ENCODE measurements at places on chromosomes 1 and 21.

GRCh38 chr21:26238646-26239045, 68.1 kb upstream of the APP start:
- DNase-seq: no peak

DNA sequence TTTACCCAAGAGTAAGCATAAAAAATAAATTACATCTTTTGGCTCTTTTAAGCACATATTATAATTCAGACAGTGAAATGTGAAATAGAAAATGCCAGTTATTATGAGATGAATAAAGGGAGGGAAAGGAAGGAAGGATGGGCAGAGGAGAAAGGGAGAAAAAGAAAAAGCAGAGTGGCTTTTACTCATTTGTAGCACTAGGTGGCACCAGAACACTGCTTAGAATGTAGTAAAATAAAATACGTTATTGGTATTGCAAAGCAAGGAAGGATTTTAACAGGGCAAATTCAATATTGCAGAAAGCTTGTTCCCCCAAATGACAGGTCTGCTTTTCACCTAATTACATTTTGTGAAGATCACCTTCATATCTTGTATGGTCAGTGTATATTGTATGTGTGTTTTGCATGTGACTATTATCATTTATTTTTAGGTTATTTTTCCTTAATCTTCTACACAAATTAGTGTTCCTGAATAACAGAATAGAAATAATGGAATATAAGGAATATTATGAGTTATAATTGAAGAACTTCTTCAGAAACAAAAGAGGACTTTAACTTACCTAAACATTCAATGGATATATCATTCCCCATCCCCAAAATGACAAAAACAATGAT, 9.1 kb upstream of the PCNX2 start:
- DNase-seq: no peak

GRCh38 chr1:218670875-218671274, 325.7 kb downstream of the TGFB2 start:
- no peak for DNase-seq

- no peak for DNase-seq
These were observed 6.2 kb upstream of the ANKRD65 start for GRCh38 chr1:1427106-1427819.

DNA sequence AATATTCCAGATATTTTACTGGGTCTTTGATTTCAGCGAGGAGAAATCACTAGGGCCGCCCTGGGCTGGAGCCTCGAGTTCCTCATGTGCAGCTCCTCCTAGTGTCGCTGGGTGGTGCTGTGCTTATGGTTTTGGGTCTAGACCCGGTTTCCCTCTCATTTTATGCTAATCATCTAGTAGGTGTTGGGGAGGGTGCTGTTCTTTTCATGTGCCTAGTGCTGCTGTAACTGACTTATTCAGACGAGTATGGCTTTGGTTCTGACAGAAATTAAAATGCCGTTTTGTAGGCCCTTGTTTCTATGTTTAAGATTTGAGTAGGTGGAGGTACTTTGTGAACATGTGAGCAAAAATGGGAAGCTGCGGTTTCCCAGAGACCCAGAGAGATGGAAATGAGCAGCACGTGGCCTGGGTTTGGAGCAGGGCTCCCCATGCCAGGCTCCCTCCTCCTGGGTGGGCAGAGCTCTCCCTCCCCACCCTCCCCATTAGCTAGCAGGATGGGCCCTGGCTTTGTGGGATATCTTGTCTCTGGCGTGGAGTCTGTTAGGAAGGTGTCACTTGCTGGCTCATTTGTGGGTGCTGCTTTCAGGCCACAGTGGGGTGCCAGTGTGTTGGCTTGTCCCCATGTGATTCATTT, 74.0 kb upstream of the GPR88 start:
- peak; percentile 57 for DNase-seq

DNA sequence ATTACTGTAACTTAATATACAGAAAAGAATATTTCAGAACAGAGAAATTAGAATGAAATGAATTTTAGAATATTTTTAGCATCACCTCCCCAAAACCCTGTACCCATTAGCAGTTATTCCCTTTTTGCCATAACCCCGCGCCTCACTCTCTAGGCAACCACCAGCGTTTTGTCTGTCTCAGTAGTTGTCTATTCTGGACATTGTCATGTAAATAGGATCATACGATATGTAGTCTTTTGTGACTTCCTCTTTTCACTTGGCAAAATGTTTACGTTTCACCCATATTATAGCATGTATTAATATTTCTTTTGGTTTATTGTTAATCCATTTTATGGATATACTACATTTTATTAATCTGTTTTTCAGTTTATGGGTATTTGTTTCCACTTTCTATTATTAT, 24.9 kb downstream of the SOAT1 start:
- DNase-seq: no peak

DNA sequence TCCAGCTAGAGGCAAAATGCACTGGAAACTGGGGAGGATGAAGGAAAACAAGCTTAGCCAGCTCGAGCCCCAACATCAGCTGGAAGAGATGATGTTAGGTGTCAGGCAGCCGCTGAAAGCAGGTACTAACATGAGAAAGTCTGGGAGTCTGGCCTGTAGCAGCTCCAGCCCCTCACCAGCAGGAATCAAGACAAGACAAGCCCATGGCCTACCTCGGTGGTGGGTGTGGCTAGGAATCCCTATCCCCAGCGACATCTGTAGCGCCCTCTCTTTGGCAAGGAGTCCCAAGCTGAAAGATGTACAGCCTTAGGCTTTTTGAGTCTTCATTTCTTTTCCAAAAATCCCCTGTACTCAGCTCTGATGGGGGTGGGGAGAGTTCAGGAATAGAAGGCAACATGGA, 2.6 kb downstream of the DLGAP3 start:
- no peak for DNase-seq

DNA sequence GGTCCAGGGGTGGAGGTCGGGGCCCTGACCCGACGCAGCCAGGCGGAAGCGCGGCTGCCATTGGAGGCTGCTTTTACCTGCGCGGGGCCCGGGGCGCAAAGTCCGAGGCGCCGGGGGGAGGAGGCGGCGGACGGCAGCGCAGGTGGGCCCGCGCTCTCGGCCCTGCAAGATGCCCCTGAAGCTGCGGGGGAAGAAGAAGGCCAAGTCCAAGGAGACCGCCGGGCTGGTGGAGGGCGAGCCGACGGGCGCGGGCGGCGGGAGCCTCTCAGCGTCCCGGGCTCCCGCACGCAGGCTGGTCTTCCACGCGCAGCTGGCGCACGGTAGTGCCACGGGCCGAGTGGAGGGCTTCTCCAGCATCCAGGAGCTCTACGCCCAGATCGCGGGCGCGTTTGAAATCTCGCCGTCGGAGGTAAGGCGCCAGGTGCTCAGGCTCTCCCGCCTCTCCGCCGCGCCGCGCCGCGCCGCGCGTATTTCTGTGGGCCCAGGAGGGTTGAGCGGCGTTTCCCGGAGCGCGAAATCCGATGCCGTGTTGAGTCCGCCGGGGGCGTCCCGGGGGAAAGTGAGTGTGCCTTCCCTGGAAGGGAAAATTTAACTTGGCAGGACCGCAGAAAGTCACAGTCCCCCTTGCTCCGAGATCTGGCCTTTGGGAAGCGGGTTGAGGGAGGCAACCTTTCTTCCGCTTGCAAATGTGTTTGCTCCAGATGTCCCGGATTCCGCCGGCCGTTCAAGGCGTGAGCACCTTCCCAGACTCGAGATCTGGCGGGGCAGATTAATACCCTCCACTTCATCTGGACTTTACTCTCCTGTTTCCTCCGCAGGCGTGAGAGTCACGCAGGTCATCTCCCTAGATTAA, at the start of gene GIPC2:
Gene GIPC2 (plus strand): TSS at position 41 of the 853 bp plus-strand sequence. CDS start 129 bp downstream, at position 170.
- DNase-seq: no peak

- DNase-seq: no peak
These were observed 142.4 kb downstream of the AK5 start for GRCh38 chr1:77424236-77424635.

DNA sequence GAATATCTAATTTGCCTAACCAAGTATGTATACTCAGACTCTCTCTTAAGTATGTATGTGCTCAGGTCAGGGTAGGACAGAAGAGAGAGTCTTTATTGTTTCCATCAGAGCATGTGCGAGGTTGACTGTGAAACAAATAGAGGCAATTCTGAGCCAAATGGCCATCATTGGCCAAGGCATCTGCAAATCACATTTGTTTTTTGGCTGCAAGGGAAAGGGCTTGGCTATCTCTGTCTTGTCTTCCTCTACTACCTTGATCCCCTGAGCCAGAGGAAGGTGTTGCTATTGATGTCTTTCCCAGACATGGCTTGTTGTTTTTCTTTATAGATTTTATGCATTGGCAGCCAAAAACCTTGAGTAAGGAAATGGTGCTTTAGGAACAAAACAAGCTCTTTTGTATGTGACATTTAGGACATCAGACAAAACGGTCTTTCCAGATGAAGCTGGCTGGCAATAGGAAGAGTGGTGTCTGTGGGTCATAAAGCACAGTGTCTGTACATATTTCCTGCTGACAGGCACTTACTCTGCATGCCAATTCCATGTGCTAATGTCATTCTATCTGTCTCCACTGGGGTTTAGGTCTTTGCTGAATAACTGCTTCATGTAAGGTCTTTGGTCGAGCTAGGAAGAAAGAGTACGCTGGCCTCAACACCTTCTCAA, 163.3 kb downstream of the BRINP2 start:
- no peak for DNase-seq

DNA sequence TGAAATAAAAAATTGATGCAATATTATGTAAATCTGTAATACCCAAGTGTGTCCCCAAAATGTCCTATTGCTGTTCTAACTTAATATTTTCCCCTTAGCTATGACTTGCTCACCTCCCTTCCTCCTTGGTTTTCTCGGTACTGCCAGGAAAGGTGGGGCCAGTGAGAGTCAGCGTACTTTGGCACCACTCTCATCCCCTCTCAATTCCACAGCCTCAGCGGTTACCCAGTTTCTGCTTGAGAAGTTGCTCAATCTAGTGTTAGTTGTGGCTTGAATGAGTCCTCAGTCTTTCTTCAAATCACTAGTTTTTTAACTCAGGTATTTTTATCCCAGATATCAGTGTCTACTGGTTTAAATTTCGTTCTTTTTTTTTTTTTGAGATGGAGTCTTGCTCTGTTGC, 32.3 kb downstream of the BCAS2 start:
- no peak for DNase-seq

GRCh38 chr1:231983588-231984193, 357.1 kb downstream of the DISC1 start:
- no peak for DNase-seq

DNA sequence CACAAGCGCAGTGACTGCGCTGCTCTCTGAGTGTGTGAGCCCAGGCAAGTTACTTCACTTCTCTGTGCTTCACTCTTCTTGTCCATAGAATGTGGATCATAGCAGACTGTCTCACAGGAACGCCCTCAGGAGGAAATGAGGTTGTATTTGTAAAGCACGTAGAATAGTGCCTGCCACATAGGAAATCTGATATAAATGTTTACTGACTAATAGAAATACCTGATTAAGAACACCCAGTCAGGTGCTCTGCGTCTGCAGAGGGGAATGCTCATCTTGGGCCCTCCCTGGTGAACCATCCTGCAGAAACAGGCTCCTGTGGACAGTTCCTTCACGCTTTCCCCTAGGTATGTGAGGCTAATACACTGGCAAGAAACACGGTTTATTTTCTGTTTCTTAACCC, 100.3 kb downstream of the BEND5 start:
- no peak for DNase-seq

- no peak for DNase-seq
These were observed 11.5 kb upstream of the ZNF362 start for GRCh38 chr1:33244809-33245186.

GRCh38 chr1:107669996-107670395, 295.0 kb downstream of the VAV3 start:
- DNase-seq: no peak

GRCh38 chr21:19792004-19792403, 1206.2 kb upstream of the NCAM2 start:
- no peak for DNase-seq

Measured in smooth muscle cell of the brain vasculature (primary cell).